Stimulated activated CD4-positive, alpha-beta T cell treated with anti-CD3 and anti-CD28 coated beads, Interleukin-4, amount 100 ng/mL, for 4 hours (primary cell): ENCODE measurements at places on chromosomes 5 and 9.

GRCh38 chr5:78387468-78388153 is 27.2 kb downstream of the SCAMP1 start:
- DNase-seq = no peak

DNA sequence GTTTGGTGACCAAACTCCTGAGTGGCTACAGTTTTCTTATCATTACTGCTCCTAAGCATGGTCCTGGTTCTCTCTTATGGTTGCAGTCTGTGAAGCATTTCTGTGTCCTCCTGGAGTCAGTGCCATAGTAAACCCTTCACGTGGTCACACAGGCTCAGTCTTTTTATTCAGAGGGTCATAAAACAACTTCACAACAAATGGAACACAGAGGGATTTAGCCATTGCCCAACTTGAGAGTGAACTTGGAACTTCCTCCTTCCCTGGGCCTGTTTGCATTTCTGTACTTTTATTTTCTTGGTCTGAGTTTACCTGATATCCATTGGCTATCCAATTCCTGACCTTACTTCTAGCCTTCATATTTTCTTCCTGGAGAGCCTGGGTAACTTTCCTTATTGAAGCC is 144.9 kb downstream of the CCDC192 start:
- no peak for DNase-seq

GRCh38 chr9:113456235-113456634 is 7.3 kb upstream of the RGS3 start:
- no peak for DNase-seq

- DNase-seq = no peak
Measured at GRCh38 chr9:37820142-37820541, 19.5 kb downstream of the DCAF10 start.

GRCh38 chr5:31007672-31008071 is 185.8 kb upstream of the CDH6 start:
- DNase-seq = no peak

- no peak for DNase-seq
Measured at GRCh38 chr9:8417341-8417740, 617.8 kb upstream of the DMAC1 start.

- DNase-seq = no peak
Measured at GRCh38 chr5:74028976-74029375, 403.0 kb downstream of the ARHGEF28 start.

GRCh38 chr5:18797222-18797621 is 1163.0 kb downstream of the TAF11L14 start:
- no peak for DNase-seq

GRCh38 chr9:136669791-136670464 is 7.2 kb downstream of the EGFL7 start:
- no peak for DNase-seq

DNA sequence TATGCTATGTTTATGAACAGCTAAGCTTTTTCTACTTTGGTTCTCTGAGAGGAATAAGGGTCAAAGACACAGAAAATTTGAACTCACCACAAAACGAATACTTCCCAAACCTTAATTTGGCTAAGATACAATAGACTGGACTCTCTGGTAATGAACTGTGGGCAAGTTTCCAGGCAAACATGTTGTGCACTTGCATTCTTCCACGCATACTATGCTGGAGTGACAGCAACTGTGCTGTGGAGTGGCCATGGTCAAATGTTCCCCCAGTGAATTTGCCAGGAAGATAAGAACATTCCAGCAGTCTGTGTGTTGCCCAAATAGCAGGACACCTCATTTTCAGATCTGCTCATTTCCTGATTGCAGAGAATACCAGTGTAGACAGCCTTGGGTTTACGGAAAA is 275.3 kb upstream of the IL12B start:
- DNase-seq = no peak

- no peak for DNase-seq
Measured at GRCh38 chr5:77015938-77016569, 14.2 kb upstream of the AGGF1 start.
